ENCODE measurements at places on chromosomes 3 and 15.

- DNase-seq, result no peak
These were observed 88.6 kb downstream of the SLCO3A1 start for GRCh38 chr15:91941871-91942658.

DNA sequence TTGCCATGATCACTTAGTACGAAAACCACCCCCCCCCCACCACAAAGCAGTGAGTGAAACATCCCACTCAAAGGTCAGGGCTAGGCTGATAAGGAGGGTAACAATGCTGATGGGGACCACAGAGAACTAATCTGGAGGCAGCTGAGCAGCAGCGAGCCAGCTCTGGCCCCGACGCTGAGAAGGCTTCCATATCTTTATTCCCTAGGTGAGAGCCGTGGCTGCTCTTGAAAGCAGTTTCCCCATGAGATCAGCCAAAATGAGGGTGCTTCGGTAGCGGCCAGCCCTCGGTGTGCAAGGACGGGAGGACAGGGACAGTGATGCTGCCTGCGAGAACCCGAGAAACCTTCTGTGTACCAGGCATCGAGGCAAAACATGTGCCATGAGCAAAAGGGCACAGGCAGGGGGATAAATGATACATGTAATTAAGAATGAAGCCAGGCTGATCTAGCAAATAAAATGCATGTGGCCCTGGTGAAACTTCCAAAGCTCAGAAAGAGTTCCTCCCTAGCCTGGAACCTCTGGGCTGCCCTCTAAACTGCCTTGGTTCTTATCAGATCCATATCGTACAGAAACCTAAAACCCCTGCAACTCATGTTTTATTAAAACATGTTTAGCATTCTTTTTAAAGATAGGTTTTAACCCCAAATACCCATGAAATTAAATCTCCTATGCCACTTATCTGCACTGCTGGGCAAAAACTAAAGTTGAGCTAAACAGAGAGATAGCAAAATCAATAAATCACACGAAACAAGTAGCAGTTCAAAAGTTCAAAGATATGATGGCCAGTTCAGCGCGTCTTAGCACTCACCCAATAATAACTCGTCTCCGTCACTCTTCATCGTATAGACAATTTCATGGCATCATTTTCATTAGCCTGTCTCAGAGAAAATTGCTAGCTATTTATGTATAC lies 337.3 kb downstream of the FOXP1 start:
- no peak for DNase-seq

GRCh38 chr3:193954752-193955151 lies 181.2 kb upstream of the HES1 start:
- DNase-seq, result no peak

DNA sequence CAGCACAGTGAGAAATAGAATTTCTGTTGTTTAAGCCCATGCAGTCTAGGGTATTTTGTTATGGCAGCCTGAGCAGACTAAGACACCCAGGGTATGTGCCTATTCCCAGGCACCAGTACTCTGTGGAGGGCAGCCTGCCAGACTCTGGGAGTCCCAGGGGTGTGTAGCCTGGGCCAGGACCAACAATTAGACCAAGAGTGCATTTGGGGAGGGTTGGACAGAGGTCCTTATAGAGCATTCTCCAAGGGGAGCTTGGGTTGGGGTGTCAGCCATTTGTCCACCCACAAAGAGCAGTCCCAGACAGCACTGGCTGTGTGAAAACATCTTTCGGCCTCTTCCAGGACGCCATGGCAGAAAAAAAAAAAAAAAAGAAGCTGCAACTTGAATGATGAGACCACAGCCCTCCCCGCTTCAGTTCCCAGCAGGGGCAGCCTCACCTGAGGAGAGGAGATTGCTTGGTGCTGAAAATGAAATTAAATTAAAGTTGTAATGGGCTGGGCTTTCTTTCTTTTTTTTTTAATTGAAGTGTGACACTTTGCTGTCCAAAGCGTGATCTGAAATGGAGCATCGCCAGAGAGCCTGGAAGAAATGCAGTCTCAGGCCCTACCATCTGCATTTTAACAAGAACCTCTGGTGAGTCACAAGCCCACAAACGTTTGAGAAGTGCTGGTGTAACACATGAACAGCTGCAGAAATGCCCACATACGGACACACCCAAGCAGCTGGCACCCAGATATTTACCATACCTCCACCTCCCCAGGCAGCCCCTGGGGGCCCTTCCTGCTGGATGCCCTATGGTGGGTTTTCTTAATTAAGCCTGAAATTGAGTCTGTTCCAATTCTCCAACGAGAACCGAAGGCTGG lies 21.3 kb upstream of the CAV3 start:
- DNase-seq, result no peak

GRCh38 chr3:29758434-29759322 lies 477.8 kb downstream of the RBMS3 start:
- DNase-seq, result no peak

DNA sequence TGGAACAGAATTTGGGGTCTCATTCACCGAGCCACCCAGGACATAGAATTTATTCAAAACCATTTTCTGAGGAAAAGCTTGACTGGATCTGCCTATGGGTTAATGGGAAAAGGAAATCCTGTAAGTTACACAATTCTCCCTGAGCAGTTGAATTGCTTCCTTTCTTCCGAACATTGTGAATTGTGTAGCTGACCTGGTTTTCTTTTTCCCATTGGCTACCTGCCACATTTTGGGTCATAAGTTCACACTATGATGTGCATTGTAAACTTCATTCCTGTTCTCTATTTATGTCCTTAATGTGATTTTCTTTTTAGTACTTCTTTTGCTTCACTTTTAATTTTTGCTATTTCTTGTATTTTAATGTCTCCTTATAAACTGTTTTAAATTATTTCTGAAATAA lies 386.0 kb upstream of the LRRC3B start:
- DNase-seq, result no peak

- DNase-seq, result no peak
These were observed 28.9 kb upstream of the PTX3 start for GRCh38 chr3:157407769-157408168.
